ENCODE measurements at places on chromosomes 16 and 17. TPM values are rescaled to one million over a fixed set of nuclear protein-coding genes. Genes with fewer than 3 reads are reported as not detected.

Gene CCL1
- not detected for total RNA-seq

- DNase-seq, result no peak
Measured at GRCh38 chr16:78094166-78094565, 5.3 kb upstream of the WWOX start.

DNA sequence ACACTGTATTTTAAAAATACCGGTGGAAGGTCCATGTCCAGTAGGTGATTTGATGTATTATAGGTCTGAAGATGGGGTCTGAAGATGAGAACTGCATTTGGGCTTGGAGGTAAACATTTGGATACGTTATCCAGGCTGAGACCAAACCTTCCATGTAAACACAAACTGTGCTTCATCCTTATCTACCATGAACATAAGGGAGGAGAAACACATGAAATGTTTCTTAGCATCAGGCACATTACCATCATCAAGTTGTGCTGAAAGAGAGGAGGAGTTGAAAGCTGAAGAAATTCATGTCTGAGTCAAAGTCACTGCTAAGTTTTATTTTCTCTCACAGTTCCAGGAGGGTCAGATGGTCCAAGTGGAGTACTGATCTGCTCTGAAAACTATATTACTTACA is 11.4 kb downstream of the SF3B3 start:
- no peak for DNase-seq

DNA sequence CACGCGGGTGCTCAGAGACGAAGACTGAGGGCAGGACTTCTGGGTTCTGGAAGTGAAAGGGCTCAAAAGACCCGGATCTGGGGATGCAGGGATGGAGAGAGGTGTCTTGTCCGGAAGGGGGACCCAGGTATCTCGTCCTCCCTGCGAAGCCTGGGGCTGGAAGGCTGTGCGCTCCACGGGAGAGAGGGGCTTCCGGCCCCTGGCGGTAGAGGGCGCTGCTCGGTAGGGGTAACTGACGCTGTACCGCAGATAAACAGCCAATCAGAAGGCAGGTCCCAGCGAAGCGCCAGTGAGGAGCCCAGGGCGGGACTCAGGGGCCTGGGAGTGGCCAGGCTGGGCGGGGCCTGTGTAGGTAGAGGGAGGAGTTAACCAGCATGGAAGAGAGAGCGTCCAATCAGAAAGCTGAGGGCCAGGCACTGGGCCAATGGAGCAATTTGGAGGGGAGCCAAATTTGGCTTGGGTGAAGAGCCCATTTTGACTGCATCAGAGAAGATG is 804 bp downstream of the TGFB1I1 start:
- DNase-seq, result peak; percentile 68

- no peak for DNase-seq
Measured at GRCh38 chr17:60161598-60162330, 12.0 kb downstream of the CA4 start.

DNA sequence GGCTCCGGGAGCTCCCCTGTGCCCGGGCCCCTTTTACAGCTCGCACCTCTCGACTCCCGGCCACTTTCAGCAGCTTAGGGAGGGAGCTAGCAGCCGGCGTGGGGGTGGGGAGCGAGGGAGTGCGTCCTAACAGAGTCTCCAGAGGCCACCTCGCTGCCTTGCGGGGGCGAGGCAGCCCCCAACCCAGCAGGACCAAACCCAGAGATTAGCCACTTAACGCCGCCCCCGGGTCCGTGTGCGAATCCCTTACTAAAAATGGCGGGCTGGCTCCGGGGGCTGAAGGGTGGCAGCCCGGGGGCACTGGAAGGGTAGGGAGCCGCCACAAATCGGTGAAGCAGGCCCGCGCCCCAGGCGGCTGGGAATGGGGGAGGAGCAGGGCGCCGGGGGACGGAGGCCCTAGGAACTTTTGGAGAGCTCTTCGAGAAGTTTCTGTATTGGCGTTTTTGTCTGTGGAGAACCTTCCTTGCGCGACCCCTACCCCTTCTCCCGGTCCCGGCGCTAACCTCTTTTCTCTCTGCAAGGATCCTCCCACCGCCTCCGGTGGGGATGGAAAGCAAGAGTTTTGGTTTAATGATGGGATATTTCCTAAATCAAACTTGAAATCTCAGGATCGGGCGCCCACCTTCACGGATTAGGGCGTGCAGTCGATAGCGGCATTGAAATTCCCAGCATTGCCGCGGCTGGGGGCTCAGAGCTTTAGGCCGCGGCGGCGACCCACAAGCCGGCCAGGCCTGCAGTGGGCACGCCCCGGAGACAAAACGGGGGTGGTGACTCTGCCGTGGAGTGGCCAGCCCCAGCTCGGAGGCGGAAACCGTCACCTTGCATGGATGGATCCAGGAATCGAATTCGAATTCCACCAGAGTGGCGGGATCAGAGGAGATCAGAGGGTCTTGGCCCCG is 793 bp upstream of the IRX3 start:
- DNase-seq, result no peak

- DNase-seq, result no peak
Measured at GRCh38 chr17:75773808-75774470, 8.9 kb upstream of the GALK1 start.

DNA sequence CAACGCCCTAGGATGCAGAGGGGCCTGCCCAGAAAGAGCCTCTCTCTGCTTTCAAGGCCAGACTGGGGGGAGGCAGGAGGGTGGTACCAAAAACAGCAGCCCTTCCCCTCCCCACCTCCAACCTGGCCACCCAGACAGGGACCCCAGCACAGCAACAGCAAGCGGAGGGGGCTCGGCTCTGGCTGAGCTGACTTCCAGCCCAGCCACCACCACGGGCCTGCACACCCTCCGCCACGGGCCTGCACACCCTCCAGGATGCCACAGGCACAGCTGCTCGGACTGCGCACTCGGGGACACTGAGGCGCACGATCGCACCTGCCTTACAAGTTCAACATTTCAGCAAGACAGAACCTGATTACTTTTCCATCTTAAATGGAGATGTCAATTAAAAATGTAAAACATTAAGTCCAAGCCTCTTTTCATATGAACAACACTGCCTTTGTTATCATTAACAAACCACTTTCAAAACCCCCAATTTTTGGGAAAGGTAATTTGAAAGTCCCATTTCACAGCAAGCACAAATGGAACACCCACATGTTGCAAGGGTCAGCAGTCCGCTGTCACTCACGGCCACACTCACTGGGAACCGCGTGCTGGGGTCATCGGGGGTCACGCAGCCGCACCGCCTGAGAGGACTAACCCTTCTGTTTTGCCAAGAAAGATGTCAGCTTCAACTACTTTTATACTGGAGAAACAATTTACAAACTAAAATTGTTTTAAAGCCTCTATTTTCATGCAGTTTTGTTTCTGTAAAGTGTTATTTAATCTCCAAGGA is 76.4 kb downstream of the ANKRD11 start:
- DNase-seq, result no peak

GRCh38 chr17:67605256-67605912 is 112.4 kb upstream of the NOL11 start:
- DNase-seq, result no peak

GRCh38 chr16:72021043-72021442 is 12.5 kb downstream of the DHODH start:
- no peak for DNase-seq

- no peak for DNase-seq
Measured at GRCh38 chr16:30096862-30097563, 1.0 kb upstream of the YPEL3 start.
